ENCODE measurements at places on chromosomes 16 and 17.

DNA sequence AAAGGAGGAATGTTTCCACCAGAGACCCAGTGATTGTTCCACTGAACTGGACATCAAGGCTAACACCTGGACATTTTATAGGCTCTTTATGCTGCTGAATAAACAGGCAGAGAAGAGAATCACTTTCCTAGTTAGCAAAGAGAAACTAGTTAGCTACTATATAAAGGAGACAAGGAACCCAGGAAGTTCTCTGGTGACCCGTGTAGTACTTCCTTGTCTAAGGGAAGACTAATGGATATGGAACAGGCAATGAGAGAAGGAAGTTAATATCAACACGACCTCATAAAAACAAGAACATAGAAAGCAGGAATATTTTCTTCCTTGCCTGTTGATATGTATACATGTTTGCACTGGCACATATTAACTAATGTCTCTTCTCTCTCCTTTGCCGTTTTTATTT, 30.8 kb upstream of the RPL38 start:
- no peak for DNase-seq

DNA sequence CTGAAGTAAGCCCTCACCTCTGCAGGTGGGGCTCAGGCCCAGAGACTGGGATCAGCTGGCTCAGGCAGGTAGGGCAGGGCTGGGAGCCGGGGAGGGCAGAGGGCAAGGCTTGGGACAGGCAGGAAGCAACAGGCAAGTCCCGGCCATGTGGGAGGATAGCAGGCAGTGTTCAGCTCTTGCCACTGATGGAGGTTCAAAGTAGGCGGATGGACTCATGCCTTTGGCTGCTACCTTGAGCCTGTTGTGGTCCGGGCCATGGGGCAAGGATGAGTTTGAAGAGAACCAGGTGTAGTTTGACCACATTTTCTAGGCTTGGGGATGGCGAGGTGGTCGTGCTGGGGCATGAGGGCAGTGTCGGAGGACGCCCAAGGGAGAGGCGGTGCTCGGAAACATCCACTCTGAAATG, 2.7 kb downstream of the PRCD start:
- no peak for DNase-seq

DNA sequence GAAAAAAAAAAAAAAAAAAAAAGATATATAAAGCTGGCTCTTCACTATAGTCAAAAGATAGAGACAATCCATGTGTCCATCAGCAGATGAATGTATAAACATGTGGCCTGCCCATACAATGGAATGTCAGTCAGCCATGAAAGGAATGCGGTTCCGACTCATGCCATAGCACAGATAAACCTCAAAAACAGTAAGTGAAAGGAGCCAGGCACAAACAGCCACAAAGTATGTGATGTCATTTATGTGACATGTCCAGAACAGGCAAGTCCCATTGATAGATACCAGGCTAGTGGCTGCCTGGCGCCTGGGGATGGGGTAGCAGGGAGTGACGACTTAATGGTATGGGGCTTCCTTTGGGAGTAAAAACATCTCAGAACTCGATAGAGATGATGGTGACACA, 155.7 kb downstream of the CMIP start:
- DNase-seq, result no peak

- DNase-seq, result no peak
These were observed 52.2 kb downstream of the TBC1D16 start for GRCh38 chr17:79983456-79983855.

DNA sequence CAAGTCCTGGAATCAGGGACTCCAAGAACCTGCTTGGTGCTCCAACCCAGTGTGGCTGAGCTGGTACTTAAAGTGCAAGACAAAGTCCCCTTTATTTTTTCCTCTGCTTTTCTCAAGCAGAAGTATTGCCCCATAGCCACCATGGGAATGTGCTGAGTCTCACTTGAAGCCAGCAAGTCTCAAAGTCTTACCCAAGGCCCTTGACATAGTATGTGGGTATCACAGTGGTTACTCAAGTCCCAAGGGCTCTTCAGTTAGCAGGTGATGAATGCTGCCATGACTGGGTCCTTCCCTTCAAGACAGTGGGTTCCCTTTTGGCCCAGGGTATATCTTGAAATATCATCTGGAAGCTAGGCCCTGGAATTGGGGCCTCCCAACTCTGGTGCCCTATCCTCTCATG, 30.5 kb upstream of the GINS3 start:
- no peak for DNase-seq

GRCh38 chr17:62809656-62810055, 1.5 kb upstream of the MARCHF10 start:
- no peak for DNase-seq

- DNase-seq, result no peak
These were observed 6.4 kb downstream of the PRKCB start for GRCh38 chr16:23842137-23842600.
